Fibroblast of skin of scalp (primary cell): ENCODE measurements at places on chromosomes 3 and 15.
A peak's percentile ranks its signal among the peaks of the same experiment; 100 is the strongest.

- DNase-seq = peak; percentile 26
Observed at GRCh38 chr3:17759901-17760300, 17.5 kb upstream of the TBC1D5 start.

DNA sequence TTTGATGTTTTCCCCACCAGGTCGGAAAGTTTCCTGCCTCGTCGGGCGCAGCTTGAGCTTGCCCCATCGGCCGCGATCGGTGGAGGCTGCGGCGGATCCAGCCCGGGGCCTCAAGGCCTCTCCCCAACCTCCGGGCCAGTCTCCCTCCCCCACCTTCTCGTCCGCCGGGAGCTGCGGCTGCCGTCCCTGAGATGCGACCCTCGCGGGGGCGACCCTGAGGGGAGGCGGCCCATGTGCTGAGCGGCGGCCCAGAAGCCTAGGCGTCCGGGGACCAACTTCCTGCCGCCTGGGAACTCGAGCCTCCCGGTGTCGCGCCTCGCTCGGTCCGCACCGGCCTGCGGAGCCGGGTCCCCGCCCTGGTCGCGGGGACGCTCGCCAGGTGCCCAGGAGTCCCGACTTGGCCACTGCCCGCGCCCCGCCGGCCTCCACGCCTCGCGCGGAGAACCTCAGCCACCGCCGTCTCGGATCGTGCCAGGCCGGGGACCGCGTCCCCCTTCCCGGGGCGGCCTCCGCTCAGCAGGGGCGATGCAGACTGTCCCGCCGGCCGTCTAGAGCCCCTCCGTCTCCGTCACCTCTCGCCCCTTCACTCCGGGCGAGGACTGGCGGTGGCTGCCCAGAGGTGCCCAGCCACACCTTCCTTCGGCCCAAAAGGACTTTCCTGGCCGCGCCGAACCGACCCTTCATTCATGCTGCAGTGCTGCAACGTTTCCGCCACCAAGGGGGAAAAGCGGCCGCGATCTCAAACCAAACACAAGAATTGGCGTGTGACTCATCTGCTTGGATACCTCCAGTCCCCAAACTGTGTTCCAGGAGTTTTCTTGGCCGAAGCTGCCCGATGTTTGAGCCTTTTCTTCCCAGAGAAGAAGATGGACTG, 656 bp downstream of the SLMAP start:
- DNase-seq = peak; percentile 63

DNA sequence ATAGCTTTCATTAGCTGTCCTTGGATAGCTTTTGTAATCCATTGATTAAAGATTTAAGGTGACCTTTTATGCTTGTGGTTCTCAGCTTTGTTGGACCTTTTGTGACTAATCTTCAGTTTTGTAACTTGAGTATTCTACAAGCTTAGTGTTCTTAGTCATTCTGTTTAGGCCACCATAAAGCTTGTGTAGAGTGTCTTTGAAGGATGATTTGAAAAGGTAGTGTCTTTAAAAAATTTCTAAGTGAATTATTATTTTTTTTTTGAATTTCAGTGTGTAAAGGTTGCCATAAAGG, 7.5 kb downstream of the MORF4L1 start:
- DNase-seq = no peak

DNA sequence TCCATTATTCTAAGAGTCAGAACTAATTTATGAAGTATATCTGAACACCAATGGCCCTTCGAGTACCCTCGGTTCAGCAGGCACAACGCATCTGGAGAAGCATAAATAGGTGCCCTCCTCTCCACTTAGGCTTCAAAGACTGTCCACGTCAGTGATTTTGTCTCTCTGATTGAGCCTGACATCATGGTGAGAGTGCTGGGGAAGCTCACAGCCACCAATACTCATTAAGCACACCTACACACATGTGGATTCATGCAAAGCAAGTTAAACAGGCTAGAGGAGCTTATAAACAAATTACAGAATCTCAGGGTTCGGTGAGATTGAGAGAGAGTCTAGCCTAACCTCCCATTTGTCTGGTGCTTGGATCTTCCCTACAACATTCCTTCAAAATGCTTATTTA, 3.6 kb downstream of the CLDN1 start:
- DNase-seq = no peak

DNA sequence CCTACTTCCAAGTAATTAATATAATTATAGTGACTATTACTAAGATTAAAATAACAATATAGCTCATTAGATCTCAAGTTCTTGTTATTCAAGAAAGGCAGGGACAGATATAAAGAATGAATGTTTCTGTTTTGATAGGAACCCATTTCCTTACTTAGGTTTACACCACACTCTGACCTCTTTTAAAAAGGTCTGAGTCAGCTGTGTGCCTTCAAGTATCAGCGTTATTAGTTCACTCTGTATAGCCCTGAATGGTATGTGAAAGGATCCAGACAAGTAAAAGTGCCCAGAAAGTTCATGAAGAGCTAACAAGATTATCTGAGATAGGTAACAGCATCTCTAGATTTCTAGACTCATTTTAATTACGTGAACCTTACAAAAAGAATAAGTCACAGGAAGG, 28.9 kb downstream of the PDCD10 start:
- peak; percentile 9 for DNase-seq

DNA sequence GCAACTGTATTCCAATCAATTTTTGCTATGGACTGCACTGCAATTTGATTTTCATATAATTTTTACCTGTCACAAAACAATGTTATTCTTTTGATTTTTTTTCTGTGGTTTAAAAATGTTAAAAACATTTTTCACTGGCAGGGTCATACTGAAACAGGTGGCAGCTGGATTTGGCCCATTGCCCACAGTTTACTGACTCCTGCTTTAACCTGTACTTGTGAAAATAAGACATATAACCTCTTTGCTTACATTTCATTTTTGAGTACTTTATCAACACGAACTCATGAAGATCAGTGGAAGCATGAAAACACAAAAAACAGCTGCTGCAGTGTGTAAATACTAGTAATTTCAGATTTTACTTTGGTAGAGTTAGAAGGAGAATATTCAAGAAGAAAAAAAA, 313.1 kb downstream of the WDR72 start:
- DNase-seq = no peak

DNA sequence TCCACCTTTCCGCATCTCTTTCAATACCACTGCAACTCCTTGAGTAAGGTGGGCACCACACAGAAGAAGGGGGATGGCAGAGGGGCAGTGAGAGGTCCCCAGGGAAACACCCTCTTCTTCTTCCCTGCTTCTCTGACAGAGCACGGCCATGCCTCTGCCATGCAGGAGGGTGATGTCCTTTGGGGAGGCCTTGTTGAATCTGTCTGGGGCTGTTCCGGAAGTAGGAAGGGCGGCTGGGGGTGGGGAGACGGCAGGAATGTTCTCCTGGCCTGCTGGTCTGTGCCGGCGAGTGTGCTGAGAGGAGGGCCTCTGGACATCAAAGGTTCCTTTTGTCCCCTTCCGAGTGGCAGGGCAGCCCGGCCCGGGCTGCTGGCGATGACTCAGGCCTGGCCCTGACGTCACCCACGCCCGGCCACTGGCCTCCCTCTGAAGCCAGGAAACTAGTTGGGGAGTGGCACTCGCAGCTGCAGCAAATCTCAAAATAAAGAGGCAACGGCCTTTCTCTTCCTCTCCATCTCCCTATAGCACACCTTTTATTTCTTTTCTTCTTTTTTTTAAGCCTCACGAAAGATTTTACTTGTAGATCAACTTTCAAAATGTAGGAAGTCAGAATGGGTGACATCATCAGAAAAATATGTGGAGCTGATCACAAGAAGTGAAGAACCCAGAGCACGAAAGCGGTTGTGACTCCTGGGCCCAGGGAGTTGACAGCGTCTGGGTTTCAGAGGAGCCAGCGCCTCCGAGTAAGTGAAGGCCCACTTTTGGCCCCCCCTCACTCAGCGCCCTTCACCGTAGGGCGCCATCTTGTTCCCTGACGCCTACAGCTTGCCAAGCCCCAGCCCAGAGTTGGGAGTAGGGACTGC, at the start of gene ZBTB38:
Gene ZBTB38, plus strand, starts transcription at position 443 of the 863 bp plus-strand sequence. CDS start 73,885 bp downstream, outside the sequence.
- peak; percentile 92 for DNase-seq

DNA sequence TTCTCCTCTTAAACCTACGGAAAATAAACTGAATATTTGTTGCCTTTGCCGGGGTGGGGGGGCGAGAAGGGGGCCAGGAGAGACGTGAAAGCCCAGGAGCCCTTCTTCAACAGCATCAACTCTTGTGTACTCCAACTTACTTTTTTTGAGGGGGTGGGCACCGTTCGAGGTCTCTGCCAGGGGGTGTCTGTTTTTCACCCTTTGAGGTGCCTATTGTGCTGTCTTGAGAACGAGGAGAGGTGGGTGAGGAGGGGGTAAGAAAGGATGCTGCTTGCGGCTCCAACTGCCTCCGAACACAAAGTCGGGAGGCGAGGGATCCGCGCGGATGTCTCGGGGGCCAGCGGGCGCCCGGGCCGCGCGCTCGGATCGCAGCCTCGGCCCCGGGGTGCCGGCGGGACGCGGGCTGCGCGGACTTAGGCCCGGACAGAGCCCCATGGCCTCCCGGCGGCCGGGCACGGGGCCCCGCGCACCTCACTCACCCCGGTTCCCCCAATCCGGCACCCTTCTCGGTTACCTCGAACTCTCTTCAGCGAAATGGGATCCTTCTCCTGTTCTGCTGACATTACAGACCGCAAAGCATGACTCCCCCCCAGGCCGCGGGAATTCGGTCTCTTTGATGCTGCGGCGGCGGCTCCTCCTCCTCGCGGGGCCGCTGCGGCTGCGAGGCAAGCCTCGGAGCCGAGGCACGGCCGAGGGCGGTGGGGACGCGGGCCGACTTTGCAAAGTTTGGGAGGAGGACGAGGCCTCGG, 650 bp downstream of the PYGO1 start:
- DNase-seq = peak; percentile 63

- no peak for DNase-seq
Observed at GRCh38 chr3:60456180-60456579, 795.1 kb downstream of the FHIT start.

- no peak for DNase-seq
Observed at GRCh38 chr3:127908202-127908601, 6.8 kb upstream of the KBTBD12 start.

GRCh38 chr15:96360581-96361308, 30.2 kb downstream of the NR2F2 start:
- DNase-seq = no peak

GRCh38 chr3:119557877-119558269, 1.5 kb downstream of the CD80 start:
- no peak for DNase-seq

GRCh38 chr15:101239724-101240136, 12.1 kb downstream of the CHSY1 start:
- no peak for DNase-seq

GRCh38 chr15:89196994-89197393, 24.4 kb downstream of the RLBP1 start:
- DNase-seq = no peak

DNA sequence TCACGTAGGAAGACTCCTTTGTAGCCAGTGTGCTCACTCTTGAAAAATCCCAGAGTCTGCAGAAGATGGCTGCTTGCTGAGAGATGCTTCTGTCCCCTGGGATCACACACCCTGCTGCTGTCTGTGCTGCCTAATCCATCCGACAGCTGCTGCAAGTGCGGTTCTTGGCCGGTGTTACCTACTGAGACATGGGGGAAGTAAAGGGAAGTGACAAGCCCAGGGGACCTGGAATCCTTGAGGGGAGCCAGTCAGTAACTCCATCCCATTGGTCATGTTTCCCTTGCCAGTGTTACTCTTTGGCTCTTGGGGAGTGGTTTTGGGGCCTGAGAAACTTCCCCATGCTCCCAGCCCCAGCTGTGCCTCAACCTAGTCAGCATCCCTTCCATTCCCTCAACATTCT, 8.3 kb upstream of the CPNE9 start:
- no peak for DNase-seq
